Small intestine (tissue), 16 donors: ENCODE measurements at places on chromosomes 5 and 9.

DNA sequence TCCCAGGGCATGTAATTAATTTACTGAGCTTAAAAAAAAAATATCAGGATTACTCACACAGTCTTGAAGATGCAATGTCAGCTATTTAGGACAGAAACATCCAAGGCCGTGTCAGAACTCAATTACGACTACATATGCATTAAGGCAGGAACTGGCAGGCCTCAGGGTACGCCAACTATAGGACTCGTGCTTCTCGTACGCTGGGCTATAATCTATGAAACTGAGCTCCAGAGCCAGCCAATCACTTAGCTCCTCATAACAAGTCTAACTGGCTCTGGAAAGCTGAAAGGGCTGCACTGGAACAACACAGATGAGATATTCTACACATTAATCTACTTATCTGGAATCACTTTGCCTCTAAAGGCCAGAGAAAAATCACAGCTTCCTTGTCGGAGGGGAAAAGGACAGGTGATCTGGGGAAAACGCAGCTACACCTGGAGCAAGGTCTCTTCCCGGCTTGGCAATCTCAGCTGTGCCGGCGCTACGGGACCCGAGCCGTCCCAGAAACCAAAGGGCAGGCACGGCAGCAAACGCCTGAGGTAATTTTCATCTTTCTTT lies 212.0 kb downstream of the DEPDC1B start:
- DNase-seq, result peak; percentile 67

GRCh38 chr5:57802131-57802530 lies 319.5 kb upstream of the ACTBL2 start:
- DNase-seq, result no peak

- DNase-seq, result no peak
These were observed 47.4 kb downstream of the FNBP1 start for GRCh38 chr9:129995409-129996160.

DNA sequence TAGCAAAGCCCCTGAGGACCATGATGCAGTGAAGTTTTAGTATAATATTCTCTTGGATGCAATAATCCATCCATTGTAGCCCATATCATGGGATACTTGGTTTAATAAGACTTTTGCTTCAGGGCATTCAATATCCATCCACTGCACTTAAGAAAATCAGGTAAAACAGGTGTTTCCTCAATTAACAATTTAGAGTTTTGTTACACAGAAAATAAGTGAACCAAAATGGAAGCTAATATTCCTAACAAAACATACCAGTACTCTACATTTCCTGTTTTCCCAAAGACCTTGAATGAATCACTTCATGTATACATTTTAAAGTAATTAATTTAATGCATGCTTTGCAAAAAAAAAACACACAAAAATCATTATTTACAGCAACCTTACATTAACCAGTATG lies 305.6 kb downstream of the NR2F1-AS1 start:
- DNase-seq, result no peak

DNA sequence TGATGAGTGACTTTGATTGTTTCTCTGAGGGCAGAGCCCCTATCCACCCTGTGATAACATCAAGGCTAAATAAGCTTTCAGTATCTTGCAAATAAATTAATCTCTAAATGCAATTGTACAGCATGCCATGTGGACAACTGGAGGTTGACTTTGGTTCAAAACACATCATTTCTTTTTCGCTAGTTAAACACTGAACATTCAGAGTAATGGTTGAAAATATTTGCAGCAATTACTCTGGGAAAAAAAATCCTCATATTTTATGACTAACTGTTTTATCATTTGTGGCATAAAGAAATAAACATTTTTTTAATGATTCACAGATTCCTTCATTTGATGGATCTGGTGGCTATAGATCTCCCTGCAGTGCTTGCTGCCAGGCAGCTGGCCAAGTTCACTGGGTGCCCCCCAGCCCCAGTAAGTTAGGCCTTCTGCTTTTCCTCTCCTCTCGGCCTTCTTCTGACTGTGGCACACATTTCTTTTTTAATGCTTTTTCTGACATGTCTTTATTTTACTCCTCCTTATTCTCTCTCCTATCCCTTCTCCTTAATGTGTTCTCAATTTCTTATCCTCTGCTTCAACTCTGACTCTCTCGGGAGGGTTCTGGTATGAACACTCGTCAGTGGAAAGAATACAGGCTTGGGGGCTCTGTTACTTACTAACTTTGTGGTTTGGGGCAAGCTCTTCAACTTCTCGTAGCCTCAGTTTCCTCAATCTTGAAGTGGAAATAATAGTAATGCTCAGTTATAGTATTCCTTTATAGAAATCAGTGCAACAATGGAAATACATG lies 69.6 kb downstream of the ADAMTSL1 start:
- DNase-seq, result no peak

DNA sequence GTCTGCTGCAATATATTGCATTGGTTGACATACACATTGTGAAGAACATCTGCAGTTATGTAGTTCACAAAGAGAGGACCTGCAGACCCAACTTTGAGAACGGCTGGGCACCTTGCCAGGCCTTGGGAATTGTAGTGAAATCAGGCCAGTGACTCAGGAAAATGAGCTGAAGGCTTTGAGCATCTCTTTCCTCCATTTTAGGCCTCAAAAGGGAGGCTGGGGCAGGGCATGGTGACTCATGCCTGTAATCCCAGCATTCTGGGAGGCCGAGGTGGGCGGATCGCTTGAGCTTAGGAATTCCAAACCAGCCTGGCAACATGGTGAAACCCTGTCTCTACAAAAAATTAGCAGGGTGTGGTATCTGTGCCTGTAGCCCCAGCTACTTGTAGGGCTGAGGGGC lies 1.4 kb upstream of the IPPK start:
- DNase-seq, result no peak

GRCh38 chr5:79273341-79273740 lies 37.4 kb downstream of the JMY start:
- no peak for DNase-seq

- DNase-seq, result no peak
These were observed 88.2 kb upstream of the BASP1 start for GRCh38 chr5:17129093-17129849.

GRCh38 chr9:36442710-36443109 lies 42.6 kb upstream of the RNF38 start:
- no peak for DNase-seq

DNA sequence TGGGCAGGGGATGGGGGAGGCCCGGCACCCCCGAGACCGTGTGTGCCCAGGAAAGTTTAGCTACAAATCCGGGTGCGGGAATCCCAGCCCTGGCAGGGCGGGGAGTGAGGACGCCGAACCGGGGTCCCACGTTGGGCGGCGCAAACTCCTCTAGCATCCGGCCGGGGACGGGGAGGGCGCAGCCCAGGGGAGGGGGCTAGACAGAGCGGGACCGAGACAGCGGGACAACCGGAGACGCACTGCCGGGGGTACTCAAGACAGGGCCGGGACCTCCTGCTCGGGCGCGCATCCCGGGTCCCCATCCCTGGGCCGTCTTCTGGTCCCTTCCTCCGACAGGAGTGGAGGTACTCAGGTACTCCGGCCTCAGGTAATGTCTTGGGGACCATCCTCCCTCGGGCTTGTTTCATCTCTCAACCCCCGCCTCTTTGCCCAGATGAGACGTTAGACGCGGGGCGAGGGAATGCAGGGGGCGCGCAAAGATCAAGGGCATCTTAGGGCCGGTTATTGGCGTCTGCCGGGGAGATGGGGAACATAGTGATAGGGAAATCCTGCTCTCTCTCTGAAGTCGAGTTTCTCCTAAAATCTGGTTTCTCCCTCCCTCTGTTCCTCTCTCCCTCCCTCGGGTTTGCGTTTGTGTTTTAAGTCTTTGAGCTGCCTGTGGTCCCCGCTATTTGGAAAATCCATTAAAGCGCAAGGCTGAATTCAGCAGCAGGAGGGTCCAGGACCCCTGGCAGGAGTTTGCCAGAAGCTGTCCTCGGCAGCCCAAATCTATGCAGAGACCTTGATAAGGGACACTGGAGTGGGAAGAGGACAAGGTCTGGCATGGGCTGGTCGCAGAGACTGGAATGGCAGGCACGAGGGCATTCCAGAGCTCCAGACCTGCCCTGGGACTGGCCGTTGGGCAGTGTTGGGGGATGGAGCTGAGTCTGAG lies 815 bp downstream of the PDZD2 start:
- peak; percentile 10 for DNase-seq

- no peak for DNase-seq
These were observed 5.0 kb upstream of the IFNA14 start for GRCh38 chr9:21244836-21245235.

- DNase-seq, result no peak
These were observed 37.7 kb upstream of the CKMT2 start for GRCh38 chr5:81195335-81195929.

DNA sequence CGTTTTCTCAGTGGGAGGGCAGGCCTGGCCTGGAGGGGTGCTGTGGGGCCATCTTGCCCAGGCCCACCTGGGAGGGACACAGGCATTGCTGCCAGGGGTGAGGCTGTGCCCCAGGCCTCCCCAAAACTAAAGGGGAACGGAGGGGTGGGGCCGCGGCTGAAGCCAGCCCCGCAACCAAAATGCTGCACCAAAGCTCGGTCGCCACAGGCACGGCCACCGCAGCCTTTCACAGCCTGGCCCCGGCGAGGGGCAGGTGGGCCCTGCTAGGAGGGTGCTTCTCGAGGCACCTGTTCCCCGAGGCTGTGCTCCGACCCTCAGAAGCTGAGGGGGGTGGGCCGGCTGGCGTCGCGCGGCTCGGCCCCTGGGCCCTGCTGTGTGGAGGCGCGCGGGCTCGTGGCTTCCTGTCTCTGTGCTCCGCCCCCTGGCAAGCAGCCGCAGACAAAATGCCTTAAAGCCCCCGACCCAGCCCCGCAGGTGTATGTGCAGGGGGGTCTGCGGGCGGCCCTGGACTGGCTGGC lies 57.6 kb downstream of the JAK2 start:
- DNase-seq, result no peak

DNA sequence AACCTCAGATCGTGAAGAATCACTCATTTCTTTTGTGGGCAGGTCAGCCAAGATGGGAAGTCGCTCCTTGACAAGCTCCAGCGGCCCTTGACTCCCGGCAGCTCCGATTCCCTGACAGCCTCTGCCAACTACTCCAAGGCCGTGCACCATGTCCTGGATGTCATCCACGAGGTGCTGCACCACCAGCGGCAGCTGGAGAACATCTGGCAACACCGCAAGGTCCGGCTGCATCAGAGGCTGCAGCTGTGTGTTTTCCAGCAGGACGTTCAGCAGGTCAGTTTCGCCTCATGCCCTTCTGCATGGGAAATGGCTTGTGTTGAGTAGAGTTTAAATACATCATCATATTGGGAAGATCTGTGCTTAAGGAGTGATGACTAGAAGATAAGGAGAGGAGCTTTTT lies 173.3 kb downstream of the TRIO start:
- no peak for DNase-seq

DNA sequence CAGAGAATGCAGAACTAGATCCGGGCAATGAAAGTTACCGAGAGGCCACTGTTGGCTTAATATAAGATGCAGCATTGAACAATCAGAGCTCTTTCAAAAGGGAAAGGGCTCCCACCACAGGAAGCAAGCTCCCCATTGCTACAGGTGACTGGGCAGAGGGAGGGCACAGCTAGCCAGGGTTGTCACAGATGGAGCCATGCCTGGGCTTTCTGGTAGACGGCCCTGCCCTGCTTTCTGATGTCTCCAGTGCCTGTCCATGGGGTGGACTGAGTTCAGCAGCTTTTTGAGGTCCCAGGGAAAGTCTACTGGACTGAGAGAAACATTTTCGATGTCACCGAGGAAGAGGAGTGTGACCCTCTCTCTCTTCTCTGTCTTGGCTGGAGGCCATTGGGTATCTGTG lies 14.1 kb downstream of the RGS3 start:
- no peak for DNase-seq

- no peak for DNase-seq
These were observed 157.7 kb upstream of the POU5F2 start for GRCh38 chr5:93899026-93899600.

DNA sequence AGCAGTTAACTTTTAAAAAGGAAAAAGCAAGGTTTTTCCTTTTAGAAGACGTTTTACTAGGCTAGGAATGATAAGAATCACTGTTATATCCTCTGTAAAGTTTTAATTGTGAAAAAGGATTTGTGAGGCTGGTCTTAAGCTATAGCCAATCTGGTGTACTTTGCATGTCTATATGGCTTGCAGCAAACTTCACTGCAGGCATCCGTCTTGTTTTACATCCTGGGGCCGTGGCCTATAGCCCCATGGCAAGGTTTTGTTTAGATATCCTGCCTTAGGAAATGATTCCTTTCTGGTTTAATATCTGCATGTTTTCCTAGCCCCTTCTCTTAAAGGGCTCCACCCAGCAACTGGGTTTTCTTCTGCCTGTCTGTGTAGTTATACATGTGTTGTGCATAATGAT lies 272.8 kb downstream of the ICE1 start:
- no peak for DNase-seq

DNA sequence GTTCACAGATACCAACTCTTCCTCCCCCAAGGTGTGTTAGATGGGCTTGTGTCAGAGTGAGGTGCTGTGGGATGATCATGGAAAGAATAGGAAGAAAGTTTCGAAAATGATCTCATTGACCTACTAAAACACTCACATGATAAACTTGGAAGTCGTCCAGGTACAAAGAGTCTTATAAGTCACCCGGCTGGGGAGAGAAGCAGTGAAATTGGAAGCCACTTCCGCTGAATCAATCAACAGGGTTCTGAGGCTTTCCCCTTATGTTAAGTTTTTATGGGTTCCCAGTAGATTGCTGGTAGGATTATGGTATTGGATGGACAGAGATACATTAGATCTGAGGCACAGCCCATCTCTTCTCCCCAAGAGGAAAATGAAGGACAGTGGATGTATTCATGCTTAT lies 218.8 kb upstream of the MSX2 start:
- peak; percentile 58 for DNase-seq

GRCh38 chr5:164722702-164723101 lies 1217.3 kb downstream of the MAT2B start:
- DNase-seq, result no peak

- peak; percentile 11 for DNase-seq
These were observed 170.0 kb upstream of the GDNF start for GRCh38 chr5:38009749-38010358.

DNA sequence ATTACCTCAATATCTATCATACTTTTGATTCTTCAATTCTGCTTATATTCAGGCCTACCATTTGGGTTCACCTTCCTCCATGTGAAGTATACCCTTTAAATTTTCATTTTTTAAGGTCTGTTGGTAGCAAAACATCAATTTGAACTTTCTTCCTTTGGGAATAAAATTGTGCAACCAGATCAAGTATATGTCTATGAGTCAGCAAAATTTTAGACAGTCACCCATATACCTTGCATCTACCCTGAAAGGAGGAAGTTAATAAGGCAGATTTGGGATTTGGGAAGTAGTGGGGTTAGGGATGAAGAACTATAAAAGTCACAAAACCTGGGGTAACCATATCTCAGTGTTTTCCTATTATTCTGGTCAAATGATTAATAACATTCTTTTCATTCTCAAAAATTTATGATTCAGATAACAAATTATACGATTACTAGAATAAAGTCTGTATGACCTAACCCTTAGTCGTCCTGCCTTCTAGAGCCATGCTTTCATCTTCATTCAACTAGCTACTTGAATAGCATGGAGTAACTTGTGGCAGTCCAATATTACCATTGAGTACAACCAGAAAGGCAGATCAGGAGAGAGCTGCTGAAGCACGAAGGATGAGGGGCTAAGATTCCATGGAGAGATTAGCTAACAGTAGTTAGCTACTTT lies 2.8 kb upstream of the IL33 start:
- DNase-seq, result no peak
